ENCODE measurements at places on chromosomes 12 and 14.
A peak's percentile ranks its signal among the peaks of the same experiment; 100 is the strongest.

DNA sequence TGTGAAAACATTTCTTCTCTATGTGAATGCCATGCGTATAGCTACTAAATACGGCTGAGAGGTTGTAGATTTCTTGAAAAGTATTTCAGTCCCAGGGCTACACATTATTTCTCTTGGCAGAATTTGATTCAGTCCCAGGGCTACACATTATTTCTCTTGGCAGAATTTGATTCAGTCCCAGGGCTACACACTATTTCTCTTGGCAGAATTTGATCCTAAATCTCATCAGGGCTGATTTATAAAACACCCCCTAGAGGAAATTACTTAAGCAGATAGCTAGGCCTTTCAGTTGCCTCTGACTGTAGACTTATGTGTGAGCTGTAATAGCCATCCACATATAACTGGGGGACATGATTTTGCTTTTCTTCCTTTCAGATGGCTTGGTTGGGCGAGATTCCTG, 50.4 kb downstream of the AK7 start:
- no peak for DNase-seq

DNA sequence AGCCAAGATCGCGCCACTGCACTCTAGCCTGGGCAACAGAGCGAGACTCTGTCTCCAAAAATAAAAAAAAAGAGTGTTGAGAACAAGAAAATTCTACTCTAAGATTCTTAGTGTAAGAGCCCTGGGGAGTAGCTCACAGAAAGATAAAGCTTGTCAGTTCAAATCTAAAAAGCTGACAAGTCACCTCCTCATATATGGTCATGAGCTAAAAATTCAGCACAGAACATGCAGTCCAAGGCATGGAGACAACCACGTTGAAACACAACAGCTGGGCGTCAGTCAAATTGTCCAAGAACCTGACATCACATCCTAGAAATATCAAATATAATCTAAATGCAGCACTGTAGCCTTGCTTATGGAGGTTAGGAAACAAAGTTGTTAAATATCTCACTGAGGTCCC, 47.8 kb downstream of the CLIP1 start:
- no peak for DNase-seq

DNA sequence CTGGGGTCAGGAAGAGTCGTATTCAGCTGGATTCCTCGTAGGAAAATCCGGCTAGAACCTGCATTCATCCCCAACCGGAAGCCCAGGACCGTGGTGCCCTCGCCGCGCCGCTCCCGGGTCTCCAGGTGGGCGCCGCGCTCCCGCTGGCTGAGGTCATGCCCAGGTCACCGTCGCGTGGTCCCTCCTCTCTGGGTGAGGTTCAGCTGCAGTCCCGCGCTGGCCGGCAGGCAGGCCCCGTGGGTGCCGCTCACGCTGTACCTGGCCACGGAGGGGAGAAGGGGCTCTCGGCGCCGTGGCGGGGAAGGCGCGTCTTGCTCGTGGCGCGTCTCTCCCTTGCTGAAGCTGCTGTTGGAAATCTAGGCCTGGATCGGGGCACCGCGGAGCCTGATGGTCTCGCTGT, 44.5 kb downstream of the LRTM2 start:
- DNase-seq: no peak

GRCh38 chr12:124179936-124180607, 114.8 kb upstream of the RFLNA start:
- no peak for DNase-seq

GRCh38 chr14:105526776-105527380, 495 bp downstream of the TMEM121 start:
- no peak for DNase-seq

- no peak for DNase-seq
Observed at GRCh38 chr14:51293912-51294389, 53.9 kb downstream of the TMX1 start.

- no peak for DNase-seq
Observed at GRCh38 chr14:23538785-23539184, 12.8 kb downstream of the ZFHX2 start.

GRCh38 chr14:99769799-99770198, 23.4 kb upstream of the EML1 start:
- no peak for DNase-seq

GRCh38 chr12:11901701-11902524, 168.8 kb upstream of the BCL2L14 start:
- DNase-seq: peak; percentile 22

DNA sequence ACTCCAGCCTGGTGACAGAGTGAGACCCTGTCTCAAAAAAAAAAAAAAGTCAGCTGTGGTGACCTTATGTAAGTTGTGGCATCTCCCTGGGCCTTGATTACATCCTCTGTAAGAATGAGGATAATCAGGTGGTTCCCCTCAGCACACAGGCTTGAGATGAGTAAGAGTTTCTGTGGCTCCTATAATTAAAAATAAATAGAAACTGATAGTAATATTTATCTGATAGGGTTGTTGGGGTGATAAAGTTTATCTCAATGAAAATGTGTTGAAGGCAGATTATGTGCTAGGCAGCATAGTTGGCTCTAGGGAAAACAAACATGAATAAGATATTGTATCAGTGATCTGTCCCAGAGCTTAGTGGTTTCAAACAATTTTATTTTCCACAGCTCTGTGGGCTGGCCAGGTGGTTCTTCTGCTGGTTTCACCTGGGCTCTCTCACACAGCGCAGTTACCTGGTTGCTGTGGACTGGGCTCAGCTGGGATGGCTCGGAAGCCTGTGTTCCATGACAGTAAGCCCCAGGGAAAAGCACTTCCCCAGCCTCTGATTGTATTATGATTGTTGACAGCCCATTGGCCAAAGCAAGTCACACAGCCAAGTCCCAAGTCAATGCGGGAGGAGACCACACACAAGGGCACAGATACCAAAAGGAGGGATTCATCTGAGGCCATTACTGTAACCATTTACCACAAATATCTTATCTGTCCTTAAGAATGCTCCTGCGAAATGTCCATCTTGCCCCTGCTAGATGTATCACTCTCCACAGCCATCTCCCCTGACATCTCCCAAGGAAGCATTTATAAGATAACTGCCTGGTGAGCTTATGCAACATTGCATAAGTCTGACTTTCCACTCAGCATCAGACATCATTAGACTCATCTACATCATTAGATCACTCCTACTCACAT, 151.7 kb downstream of the NUAK1 start:
- no peak for DNase-seq

DNA sequence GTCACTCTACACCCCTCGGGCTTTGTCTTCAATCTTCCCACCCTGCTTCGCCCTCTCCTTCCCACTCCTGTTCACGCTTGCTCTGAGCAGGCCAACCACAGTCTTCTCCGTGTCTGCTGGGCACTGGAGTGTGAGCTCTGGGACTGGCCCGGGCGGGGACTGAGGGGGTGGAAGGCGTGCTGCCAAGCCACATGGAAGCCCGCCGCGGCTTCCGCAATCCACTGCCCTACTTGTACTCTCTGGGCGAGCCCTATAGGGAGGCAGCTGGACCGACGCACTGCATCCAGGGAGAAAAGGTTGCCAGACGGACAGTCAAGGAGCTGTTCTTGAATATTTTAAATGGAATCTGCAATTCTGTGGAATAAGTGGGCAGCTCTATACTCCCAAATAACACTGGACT, 24.8 kb downstream of the GOLGA3 start:
- peak; percentile 20 for DNase-seq

DNA sequence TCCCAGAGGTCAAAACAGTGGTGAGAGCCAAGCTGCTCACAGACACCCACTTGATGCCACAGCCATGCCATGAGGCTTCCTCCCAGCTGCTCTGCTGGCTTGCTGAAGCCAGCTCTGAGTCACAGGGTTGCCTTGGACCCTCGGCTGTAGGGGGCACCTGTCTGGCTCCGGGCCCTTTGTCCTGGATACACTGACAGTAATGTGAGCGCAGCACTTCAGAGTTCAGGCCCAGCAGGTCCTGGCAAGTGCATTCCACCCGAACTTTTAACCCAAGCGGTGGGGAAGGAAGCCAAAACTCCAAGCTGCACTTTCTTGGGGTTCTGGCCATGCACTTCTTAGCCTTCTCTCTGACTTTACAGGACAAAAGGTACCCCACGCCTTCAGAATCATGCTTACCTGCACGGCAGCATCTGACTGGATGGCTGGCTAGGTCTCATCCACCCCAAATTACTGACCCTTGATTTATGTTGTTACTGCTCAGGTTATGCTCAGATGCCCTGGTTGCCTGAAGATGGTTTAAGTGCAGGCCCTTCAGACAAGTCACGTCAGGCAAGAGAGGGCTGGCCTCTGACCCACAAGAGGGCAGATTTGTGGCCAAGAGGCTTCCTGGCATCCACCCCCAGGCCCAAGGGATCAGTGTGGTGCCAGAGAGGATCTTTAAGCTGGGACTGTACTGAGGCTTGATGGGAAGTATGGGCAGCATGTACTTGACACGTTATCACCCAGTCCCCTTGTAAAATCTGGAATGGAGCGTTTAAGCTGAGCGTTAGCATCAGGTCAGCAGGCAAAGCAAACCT, 24.8 kb downstream of the SLC25A29 start:
- no peak for DNase-seq

DNA sequence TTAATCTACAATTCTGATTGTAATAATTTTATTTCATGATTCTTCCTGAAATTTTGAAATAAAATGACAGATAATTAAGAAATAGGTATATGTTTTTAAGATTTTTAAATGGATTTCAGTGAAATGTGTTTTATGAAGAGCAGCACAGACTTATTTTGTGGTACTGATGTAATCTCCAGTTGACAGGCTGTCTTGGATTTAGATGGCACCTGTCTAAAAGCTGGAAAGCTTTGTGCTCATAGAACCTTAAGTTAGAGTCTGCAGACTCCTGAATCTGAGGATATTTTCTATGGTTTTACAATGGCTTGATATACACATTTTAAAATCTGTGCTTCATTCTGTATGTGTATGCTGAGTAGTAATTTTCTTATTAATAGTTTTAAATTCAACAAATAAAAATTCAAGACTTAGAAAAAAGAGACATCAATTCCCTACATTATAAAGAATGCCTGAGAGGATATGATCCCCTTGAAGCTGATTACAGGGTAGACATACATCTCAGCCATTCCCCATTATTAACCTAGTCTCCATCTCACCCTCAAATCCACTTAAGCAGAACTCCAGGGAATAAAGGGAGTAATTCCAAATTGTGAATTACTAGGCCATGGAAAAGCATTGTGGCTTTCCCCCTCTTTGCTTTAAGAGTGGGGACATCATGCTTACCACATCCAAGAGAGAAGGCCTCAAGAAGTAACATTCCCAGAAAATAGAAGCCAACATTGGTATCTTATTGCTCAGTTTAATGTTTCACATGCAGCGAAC, 33.7 kb upstream of the ACSS3 start:
- DNase-seq: no peak

- no peak for DNase-seq
Observed at GRCh38 chr14:37247791-37248461, 50.2 kb downstream of the MIPOL1 start.

DNA sequence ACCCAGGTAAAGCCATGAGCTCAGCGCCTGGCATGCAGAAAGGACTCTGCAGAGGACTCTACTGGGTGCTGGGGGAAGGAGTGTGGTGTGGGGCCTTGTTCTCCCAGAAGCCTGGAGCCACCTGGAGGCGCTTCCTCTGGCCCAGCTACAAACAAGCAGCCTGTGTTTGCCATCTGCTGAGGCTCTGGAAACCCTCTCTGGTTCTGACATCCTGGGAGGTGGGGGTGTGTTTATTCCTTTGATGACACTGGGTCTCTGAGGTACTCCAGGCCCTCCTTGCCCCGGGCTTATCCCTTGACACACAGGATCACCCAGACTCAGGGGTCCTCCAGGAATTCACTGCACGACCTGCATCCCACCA, 44.9 kb downstream of the RNF34 start:
- no peak for DNase-seq

GRCh38 chr12:8860165-8860961, 37.9 kb downstream of the A2ML1 start:
- peak; percentile 44 for DNase-seq

DNA sequence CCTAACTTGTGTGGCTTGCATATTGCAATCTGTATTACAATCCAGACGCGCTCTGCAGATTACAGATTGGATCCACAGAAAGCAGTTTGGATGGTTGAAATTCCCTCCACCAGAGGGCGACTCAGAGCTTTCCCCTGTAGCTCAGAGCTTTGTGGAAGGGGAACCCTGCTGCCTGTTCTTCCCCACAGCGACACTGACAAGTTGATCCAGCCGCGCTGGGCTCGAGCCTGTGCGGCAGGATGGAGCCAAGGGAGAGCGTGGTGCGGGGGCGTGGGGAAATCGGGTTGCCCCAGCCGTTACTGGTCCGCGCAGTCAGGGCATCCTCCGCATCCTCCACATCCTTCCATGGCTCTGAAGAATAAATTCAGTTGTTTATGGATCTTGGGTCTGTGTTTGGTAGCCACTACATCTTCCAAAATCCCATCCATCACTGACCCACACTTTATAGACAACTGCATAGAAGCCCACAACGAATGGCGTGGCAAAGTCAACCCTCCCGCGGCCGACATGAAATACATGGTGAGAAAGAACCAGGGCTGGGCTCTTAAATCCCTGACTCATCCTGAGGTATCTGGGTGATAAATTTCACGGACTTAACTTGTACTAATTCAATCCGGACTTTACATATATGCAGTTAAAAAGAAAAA, at the start of gene GLIPR1L1:
Gene GLIPR1L1 (plus strand): TSS at position 287 of the 647 bp plus-strand sequence. CDS start 59 bp downstream, at position 346.
- DNase-seq: peak; percentile 72

DNA sequence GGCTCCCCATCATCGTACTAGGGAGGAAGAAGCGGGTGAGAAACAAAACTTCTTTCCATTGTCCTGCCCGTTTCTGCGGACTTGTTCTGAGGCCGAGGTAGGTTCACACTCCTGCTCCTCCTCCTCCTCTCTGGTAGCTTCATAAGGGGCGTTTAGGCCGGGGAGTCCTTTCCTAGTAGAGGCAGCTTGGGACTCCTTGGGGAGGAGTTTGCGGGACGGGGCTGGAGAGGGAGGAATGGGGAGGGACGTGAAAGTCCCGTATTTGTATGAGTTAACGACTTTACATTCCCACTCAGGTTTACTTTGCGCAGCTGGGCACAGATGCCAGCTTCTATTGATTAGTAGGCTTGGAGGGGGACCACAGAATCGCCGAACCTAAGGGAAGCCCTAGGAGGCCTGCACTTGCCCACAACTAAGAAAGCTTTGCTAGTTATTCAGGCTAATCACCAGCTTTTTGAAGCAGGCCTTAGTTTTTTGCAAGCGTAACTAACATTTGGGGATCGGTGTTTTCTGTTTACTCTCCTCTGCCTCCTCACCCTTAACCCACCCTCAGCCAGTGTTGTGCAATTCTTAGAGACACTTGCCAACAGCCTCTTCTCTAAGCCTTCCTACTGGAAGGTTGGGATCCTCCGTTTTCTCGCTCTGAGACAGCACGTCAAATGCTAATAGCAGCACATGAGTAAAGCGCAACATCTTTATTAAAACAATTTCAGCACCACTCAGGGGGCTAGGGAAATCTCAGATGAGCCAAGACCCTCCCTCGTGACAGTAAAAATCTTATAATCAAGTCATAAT, 499 bp downstream of the RNASE4 start:
- no peak for DNase-seq

GRCh38 chr14:59707778-59708561, 131.4 kb upstream of the CCDC175 start:
- no peak for DNase-seq
